ENCODE measurements at places on chromosomes 7 and 10. TPM values are rescaled to one million over a fixed set of nuclear protein-coding genes. Genes with fewer than 3 reads are reported as not detected.

Gene FGFR2
- total RNA-seq = 20.2 TPM

Gene CHAT
- not detected for total RNA-seq

Gene DNA2
- total RNA-seq = 5.1 TPM

Gene ZNF503
- total RNA-seq = 11.7 TPM

Gene BAIAP2L1
- total RNA-seq = 20.8 TPM

Gene HMX3
- total RNA-seq = 0.07 TPM

Data from nasal cavity respiratory epithelium epithelial cell of viscerocranial mucosa (primary cell).